ENCODE measurements at places on chromosomes 11 and 22. TPM values are rescaled to one million over a fixed set of nuclear protein-coding genes. Genes with fewer than 3 reads are reported as not detected.

Gene TNNT3
- not detected for total RNA-seq

Gene SPA17
- 1.8 TPM for total RNA-seq

Gene CARD10
- total RNA-seq = 0.38 TPM

Gene MMP27
- total RNA-seq = not detected

Gene MSANTD4
- 14.6 TPM for total RNA-seq

Gene ANGPTL5
- total RNA-seq = not detected

Gene ABCC8
- total RNA-seq = not detected

Gene PRMT3
- total RNA-seq = 42.8 TPM

Gene SF1
- 425 TPM for total RNA-seq

Gene USP2
- not detected for total RNA-seq

Gene NOX4
- total RNA-seq = not detected

Gene DDI1
- not detected for total RNA-seq

Gene ANO1
- total RNA-seq = not detected

Gene OR8G1
- total RNA-seq = not detected
